ENCODE measurements at places on chromosomes 3 and 15.

GRCh38 chr3:58353722-58354553 lies 21.2 kb downstream of the PXK start:
- DNase-seq, result peak; percentile 67

DNA sequence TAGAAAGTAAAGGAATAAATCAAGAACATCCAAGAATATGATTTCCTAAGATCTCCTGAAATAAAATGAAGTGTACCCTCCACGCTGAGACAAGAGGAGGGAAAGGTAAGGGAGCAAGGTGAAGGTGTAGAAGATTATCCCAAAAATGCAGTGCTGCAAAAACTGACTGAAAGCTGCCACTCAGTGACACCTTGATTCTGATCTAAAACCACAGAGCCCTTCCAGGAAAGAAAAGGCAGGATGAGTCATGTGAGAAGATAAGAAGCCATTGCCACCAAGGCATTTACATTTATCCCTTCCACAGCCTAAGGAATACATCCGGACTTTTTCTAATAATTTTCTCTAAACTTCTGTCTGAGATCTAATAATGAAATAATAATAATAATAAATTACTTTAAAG lies 49.9 kb downstream of the IGSF11 start:
- peak; percentile 67 for DNase-seq

DNA sequence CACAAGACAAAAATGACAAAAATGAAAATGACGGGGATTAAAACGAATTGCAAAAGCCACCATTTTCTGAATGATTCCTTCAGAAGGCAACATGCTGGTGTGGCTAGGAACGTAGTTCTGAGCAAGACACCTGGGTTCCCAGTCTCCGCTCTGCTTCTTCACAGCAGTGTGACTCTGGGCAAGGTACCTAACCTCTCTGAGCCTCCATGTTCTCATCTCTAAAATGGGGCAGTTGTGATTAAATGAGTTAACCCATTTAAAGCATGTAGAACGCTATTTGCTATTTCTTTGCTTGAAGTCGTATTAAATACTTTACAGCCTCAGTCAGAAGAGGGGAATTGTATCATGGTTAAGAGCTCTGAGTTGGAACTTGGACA lies 23.6 kb downstream of the BHLHE40 start:
- DNase-seq, result no peak

DNA sequence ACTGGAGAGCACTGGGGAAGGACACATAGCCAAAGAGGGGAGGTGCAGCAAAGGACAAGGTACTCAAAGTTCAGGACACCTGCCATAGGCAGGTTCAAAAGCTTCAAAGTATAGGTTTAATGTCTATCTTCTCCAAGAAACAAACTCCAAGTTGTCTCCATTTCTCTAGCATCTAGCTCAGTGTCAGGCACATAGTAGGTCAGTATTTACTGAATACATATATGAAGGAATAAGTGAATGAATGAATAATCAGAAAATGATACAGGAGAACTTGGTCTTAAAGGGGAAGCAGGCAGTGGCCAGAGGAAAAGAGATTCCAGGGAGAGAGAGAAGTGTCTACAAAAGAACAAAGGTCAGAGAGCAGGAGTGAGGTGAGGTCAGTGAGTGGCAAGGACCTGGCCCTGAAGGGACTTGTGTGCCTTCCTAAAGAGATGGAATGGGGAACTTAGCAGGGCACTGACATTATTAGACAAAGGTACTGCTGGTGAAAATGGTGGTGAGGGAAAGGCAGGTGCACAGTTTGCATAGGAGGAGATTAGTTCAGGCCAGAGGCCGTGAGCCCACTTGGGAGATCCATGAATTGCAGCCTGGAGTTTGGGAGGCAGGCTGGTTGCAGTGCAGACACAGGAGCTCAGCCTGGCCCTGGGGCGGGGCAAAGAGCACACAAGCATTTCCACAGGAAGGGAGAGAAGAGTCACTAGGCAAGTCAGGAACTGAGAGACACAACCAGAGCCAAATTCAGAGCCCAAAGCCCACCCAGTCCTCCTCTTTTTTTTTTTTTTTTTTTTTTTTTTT lies 21.4 kb downstream of the TBC1D2B start:
- DNase-seq, result no peak

- no peak for DNase-seq
Measured at GRCh38 chr3:64152086-64152485, 73.2 kb downstream of the PRICKLE2 start.

- DNase-seq, result no peak
Measured at GRCh38 chr3:159057621-159058020, 255.8 kb downstream of the MFSD1 start.

- DNase-seq, result no peak
Measured at GRCh38 chr3:187621881-187622280, 48.3 kb downstream of the SST start.

DNA sequence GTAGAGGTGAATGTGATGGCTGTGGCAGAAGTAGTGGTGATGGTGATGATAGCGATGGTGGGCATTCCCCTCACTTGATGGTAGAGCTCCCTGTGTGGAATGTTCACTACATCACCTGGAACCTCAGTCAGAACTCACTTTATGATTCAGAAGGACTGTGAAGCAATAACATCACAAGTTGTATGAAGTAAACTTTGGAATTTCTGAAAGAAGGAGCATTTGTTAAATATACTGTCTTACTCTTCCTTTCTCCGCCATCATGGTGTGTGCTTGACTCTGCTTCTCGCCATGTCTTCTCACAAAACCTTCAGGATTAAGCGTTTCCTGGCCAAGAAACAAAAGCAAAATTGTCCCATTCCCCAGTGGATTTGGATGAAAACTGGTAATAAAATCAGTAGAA lies at the start of gene PP2D1:
TSS of gene PP2D1 (minus strand) at position 101 of the 400 bp plus-strand sequence. CDS start 192 bp downstream, outside the sequence.
- no peak for DNase-seq

DNA sequence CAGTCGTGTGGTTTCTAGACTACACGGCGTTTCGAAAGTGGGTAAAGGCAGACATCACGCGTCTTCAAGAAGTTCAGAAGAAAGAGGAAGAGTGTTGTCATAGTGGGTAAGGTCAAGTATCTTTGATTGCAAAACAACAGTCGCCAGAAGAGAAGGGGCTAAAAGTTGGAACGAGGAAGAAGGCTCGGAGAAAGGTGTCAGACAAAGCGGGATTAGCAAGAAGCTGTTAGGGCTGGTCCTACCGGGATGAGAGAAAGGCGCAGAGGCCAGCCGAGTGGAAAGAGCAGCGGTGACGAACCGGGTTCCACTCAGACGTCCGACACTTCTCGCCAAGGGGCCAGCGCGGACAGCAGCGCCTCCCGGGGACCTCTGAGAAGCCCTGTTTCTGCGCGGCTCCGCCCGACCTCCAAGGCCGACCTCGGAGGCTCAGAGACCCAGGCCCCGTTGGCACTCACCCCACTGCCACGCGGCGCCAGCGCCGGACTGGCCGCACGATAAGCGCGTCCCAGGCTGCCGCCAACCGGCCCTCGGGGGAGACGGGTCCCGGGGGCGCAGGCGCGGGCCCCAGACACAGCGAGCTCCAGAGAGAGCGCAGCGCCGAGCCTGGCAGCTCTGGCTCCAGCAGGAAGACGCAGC lies 436 bp downstream of the ADPGK start:
- peak; percentile 88 for DNase-seq

- DNase-seq, result no peak
Measured at GRCh38 chr3:79081335-79081734, 686.5 kb downstream of the ROBO1 start.

DNA sequence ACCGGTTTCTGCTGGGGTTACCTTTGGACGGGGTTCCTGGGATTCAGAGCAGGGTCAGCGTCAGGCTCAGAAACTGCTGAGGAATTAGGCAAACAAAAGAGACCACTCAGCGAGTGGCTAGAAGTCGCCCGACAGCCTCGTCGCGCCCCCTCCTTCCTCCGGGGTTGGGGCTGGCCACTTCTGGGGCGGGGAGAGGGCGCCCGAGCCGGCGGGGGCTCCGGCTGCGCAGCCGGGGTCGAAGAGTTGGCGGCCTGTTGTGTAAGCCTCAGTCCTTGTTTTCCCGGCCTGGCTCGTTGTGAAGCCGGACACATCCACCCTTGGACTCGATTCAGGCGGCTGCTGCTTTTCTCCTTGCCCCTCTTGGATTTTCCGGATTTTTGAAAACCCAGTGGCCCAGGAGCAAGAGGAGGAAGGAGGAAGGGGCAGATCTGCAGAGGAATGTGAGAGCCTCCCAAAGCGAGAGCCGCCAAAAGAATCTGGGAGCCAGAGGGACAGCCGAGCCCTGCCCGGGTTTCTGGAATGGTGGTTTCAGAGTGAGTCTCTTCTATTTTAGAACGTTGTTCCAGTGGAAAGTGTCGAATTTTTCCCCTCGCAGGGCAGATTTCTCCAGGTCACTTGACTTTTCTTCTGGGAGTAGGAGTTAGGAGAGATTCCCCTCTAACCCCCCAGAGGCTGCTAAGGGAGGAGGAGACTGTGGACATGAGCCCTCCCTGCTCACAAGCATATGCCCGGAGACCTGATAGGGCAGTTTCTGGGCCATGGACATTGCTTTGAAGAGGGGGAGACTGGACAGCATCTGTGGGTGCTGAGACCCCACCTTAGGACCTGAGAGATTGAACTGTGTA lies 666 bp downstream of the SNX33 start:
- DNase-seq, result no peak

GRCh38 chr15:40097968-40098476 lies 10.7 kb downstream of the BMF start:
- DNase-seq, result peak; percentile 69

DNA sequence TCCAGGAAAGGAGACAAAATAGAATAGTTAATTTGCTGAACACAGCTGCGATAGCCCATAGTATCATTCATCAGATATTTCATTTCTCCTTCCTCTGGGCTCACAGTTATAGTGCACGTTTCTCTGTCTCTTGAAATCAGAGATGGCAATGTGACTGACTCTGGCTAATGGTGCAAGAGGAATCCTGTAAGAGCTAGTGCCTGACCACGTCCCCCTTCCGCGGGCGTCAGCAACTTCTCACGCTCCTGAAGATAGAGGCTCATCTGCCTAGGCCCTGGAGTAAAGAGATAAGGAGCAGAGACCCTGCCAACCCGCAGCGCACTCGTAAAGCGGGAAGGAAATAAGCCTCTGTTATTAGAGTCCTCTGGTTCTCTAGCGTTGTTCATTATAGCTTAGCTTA lies 391.8 kb downstream of the VPS13C start:
- DNase-seq, result peak; percentile 96

DNA sequence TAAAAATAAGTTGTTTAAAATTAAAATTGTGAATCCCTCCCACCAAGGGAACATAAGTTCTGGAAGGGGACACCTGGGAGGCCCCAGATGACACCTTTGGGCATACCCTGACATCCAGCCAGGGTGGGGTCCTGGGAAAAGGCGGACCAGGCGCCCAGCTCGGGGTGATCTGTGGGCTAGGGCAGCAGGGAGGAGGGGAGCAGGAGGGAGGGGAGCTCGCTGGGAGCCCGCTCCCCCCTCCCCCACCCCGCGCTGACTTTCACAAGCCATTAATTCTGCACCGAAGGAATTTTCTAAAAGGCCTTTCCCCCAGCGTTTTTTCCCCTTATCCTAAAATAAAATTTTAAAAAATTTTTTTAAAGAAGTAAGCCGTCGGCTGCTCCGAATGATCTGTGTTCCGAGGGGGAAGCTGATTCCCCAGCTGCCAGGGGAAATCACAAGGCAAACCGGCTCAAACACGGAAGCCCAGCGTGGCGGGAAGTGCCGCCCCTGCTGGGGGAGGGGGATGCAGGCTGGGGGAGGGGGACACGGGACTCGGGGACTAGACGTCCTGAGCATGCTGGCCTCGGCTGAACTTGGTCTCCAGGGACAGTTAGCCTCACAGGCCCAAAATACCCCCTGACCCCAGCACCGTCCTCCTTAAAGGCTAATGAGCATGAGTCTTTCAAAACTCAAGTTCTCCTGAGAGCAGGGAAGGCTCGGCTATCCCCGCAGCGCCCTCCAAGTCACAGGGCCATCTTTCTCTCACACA lies 13.9 kb downstream of the PLXND1 start:
- no peak for DNase-seq

DNA sequence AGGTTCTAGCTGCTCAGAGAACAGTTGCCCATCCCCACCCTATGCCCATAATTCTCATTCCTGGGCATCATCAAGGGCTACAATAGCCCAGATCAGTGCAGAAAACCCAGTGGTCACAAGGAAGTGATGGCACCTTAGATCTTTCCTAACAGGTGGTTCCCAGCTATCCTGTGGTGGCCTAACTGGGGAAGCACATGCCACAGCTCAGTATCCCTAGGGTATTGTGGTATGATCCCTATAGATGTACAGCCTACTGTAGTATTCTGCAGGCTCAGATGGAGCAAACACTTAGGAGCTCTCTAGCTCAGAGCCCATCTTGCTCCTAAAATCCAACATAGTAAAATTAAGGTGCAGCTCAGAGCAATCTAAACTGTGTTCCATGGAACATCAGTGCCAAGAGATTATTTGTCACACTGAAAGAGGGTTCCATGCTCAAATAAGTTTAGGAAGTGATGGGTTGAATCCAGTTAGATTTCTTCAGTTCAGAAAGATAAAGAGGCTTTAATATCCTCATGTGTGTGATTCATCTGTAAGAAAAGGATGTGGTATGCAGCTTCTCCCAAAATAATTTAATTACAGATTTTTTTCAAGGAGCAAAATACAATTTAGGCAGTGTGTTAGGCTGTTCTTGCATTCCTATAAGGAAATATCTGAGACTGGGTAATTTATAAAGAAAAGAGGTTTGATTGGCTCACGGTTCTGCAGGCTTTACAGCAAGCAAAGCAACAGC lies 4.4 kb downstream of the A4GNT start:
- DNase-seq, result no peak

GRCh38 chr3:45097296-45097883 lies 48.8 kb downstream of the CDCP1 start:
- no peak for DNase-seq

DNA sequence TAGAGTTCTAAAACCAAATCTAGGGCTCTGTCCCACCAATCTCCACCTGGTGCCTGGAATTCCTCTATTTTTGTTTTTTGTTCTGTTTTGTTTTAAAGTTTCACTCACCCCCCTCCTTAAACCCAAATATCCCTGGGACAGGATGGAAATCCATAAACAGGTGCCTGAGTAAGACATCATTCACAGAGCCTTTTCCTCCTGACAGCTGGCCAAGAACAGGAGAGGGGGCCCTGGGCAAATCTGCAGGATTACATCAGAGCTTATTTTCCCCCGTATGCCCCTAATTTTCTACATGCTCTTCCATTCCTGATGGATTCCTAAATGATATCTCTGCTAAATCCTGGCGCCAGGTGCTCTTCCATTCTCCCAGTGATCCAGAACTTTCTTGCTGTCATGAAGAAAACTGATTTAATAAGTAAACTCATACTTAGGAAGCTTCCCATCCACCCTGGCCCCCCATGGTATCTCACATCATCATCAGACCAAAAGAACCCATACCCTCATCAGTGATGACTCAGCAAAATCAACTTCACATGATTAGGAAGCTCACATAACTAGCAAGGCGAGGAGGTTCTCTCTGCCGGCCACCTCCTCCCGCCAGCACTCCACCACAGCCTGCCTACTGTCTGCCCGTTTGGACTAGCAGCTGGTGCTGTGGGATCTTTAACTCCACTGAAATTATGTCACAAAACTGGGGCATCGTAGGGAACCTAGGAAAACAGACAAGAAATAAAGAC lies 61.0 kb downstream of the LIPC start:
- peak; percentile 81 for DNase-seq
